ENCODE measurements at places on chromosomes 13 and 19.

DNA sequence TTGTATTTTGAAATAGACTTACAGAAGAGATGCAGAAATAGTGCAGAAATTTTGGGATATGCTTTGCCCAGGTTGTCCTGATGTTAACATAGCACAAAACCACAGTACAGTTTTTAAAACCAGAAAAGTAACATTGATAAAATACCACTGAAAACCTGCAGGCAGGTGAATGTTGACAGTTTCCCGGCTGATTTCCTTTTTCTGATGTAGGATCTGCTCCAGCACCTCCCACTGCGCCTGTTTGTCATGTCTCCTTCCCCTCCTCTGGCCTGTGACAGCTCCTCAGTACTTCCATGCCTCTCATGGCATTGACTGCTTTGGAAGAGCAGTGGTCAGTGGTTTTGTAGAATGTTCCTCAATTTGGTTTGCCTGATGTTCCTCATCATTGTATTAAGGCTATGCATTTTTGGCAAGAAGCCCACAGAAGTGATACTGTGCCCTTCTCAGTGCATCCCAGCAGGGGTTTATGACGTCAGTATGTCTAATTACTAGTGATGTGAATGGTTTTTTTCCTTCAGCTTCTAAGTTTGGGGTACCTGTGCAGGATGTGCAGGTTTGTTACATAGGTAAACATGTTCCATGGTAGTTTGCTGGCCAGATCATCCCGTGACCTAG is 31.0 kb downstream of the TDRD12 start:
- no peak for ATAC-seq

DNA sequence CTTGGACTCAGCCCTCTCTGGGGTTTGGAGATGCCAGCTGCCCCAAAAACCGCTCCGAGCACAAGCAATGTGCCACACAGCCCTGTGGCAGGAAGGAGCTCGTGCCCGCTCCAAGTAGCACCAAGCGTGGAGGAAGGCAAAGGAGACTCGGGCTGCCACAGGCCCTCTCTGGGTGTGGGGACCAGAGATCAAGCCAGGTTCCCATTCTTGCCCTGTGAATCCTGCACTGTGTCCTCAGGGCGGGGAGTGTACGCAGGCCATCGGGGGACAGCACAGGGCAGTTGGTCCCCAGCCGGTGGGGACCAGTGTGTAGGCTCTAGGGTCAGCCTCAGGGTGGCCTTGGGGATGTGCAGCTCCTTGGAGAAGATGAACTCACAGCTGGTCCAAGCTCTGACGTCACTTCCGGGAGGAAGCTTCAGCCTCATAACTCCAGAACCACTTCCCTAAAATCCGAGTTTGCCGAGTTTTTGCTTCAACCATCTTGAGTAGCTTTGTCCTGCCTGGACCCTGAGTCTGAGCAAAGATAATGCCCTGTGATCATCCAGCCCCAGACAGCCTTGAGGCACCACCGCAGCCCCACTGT is 9.3 kb upstream of the CPAMD8 start:
- ATAC-seq = peak; percentile 32

- ATAC-seq = peak; percentile 97
Observed at GRCh38 chr13:46983881-46984280, 87.0 kb upstream of the HTR2A start.

DNA sequence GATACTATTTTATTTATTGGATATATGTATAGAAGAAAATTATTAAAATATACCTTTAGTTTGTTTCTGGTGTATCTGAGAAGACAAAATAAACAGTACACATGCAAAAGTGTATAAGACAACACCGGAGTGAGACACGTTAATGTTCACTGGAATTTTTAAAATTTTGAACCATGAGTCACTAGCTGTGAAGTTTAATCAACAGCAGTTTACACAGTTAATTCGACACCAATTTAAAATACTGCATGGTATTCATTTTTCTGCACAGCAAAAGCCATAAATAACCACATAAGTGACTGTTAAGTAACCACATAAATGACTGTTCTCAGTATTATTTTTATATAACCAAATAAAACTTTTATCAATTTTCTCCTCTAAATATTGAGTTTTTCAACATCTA is 418.7 kb upstream of the NBEA start:
- ATAC-seq = no peak

DNA sequence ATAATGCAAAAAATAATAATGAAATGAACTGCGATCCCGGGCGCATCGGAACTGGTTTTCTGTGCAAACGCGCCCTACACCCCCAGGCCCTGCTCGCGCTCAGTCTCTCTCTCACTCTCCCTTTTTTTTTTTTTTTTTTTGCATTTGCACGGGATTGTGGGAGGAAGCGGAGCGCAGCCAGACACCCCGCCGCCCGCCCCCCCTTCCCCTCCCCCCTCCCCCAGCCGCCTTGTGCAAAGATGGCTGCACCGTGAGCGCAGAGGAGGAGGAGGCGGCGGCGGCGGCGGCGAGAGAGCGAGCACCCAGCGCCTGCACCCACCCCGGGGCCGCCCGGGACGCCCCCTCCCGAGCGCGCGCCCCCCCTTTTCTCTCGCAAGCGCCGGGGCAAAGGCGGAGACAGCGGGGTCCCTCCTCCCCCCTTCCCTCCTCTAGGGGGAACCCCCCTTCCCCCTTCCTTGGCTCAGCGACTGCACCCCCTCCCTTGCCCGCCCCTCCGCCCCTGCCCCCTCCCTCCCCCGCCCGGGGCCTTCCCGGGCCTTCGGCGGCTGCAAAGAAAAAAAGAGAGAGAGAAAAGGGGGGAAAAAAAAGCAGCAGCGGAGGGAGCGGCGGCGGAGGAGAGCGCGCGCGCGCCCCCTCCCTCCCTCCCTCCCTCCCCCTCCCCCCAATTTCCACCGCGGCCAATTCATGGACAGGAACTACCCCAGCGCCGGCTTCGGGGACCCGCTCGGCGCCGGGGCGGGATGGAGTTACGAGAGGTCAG is at the start of gene PRR12:
PRR12 (plus strand) TSS at position 212 of the 760 bp plus-strand sequence; CDS start at position 685, 473 bp downstream.
- ATAC-seq = peak; percentile 42

DNA sequence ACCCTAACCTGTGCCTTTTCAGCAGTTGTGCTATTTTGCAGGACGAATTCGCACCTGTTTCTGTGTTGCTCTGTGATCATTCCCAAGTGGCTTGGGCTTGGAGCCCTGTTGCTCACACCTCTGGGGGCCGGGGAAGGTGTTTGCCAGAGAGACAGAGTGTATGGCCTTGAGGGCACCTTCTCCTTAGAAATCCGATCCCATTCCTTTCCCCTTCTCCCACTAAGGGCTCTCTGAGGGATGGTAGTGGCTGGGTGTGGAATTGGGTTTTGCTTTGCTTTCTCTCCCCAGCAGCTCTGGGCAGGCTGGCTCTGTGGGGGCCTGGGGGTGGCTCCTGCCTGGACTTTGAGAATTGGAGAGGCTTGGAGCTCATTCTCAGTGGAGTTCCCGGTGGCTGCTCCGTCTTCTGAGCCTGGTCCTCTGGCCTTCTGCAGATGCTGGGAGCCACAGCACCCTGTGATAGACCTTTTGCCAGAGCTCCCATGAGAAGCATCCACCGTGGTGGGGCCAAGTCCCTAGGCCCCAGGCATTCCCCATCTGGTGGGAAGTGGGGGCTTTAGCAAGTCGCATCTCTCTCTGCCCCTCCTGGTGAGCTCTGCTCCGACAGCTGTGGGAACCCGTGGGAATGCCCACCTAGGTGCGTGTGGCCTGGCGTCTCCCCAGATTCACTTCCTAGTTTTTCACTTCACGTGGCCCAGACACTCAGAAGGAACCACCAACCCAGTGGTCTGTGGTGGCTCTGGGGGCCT is 26.1 kb downstream of the ATP11A start:
- no peak for ATAC-seq

- no peak for ATAC-seq
Observed at GRCh38 chr19:28603453-28603852, 609.5 kb downstream of the UQCRFS1 start.

DNA sequence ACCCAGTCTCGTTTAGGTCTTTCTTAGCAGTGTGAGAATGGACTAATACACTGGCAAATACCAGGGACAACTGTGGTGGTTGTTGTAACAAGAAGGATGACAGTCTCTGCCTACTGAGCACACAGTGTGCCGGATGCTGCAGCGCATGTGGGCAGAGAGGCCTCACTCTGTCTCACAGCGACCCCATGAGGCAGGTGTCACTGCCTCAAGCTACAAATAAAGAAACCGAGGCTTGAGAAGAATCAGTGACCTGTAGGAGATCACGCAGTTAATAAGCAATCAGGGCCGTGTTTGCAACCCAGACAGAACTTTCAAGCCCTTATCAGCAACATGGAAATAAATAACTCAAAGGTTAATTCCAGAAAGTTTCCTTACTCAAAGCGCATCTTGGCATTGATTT is 40.5 kb upstream of the GAS6 start:
- peak; percentile 72 for ATAC-seq

DNA sequence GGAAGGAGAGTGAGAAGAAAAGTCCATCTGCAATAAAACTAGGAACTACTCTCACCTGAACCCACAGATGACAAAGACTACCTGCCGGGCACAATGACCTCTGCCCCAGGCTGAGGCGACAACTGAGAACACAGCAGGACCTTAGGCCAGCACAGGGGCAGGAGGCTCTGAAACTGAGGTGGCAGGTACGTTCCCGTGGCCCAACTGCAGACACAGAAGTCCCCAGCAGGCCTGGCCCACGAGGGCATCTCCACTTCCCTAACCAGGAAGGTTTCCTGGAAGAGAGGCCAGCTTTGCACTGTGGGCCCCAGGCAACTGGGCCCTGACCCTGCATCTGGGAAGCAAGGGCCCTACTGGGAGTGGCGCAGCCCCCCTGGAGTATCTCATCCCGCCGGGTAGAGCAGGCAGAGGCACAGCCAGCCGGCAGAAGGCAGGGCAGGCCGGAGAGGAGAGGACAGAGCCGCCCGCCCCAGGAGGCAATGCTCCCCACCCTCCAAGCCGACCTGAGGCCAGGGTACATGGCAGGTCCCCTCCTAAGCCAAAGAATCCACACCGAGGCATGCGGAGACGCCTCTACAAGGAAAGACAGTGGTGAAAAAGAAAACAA is 32.7 kb downstream of the STK24 start:
- ATAC-seq = no peak

- peak; percentile 35 for ATAC-seq
Observed at GRCh38 chr13:29752175-29752574, 98.2 kb downstream of the UBL3 start.

DNA sequence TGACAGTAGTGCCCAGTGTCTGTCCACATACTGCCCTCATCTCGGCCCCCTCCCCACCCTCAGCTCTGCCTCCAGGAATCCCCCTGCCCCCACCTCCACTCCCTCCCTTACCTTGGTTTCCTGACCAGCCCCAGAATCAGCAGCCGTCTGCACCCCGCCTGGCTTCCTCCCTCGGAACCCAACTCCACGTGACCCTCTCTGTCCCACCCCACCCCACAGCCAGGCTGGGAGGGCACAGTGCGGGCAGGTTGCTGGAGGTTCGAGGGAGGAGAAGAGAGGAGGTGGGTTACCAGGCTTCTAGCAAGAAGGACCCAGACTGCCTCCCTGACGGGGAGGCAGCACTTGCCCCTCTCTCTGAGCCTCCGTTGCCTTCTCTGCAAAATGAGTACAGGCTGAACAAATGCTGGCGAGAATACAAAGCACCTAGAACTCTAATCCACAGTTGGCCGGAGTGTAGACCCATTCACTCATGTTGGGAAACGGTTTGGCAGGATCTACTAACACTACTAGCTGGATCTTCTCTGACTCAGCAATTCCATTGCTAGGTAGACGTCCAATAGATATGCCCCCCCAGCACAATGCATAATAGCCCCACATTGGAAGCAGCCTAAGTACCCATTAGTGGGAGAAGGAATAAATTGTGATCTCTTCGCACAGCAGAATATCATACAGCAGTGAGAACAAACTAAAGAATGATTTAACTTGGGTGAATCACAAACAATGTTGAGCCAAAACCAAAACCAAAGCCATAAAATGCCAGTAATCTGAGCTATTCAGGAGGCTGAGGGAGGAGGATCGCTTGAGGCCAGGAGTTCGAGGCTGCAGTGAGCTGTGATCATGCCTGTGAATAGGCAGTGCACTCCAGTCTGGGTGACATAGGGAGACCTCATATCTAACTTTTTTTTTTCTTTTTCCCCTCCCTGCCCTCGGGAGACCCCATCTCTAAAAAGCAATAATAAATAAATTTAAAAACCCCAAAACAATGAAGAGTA is at the start of gene RASAL3:
RASAL3 (minus strand) TSS at position 151 of the 992 bp plus-strand sequence. CDS start 186 bp downstream, outside the sequence.
- peak; percentile 66 for ATAC-seq

GRCh38 chr13:48862572-48862971 is 113.1 kb upstream of the FNDC3A start:
- ATAC-seq = no peak
